CD4-positive, alpha-beta T cell treated with Interleukin-6 for 4 hours (primary cell): ENCODE measurements at places on chromosomes 7 and 10.
A peak's percentile ranks its signal among the peaks of the same experiment; 100 is the strongest.

DNA sequence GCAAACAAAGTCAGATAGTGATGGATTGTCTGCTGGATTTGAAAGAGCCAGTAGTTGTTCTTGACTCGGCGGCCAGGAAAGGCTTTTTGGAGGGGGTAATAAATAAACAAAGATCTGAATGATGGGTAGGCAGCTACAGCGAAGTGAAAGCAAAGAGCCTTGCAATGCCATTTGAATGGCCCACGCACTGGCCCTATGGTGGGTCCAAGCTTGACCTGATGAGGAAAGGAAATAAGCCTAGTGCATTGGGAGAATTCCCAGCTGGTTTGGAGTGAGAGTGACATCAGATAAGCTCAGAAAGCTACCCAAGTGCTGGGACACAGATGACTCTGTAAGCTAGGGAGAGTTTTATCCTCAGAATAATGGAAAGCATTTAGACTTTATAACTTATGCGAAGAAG, 365.2 kb downstream of the PLXDC2 start:
- DNase-seq: no peak

GRCh38 chr7:77330169-77330882, 85.8 kb downstream of the GSAP start:
- DNase-seq: no peak

- no peak for DNase-seq
These were observed 37.2 kb upstream of the CHCHD3 start for GRCh38 chr7:133119067-133119466.

DNA sequence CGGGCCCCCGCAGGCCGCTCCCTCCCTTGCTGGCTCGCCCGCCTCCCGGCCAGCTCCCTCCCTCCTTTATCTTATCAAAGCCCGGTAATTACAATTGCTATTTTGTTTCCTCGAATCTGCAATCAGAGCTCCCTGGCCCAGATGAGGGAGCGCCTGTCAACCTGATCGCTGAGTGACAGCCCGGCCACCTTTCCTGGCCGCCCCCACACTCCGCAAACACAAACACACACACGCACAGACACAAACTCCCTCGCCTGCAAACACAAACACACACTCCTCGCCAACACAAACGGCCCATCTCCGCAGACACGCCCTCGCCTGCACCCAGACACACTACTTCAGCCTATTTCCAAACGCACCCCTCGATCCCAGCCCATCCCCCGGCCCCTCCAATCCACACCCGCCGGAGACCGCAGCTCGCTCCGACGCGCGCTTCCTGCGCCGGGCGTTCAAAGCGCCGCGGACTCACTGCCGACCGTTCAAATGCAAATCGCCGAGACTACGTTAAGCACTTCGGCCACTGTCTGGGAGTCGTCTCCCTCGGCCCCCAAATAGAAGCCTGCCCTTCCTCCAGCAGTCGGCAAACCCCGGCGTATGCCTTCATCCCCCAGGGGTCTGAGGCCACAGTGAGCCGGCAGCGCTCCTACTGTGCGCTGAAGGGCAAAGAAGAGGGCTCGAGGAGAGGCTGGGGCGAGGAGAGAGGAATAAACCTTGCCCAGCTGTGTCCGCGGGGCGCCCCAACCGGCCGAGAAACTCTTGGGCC, 3.0 kb upstream of the FGF8 start:
- peak; percentile 27 for DNase-seq

DNA sequence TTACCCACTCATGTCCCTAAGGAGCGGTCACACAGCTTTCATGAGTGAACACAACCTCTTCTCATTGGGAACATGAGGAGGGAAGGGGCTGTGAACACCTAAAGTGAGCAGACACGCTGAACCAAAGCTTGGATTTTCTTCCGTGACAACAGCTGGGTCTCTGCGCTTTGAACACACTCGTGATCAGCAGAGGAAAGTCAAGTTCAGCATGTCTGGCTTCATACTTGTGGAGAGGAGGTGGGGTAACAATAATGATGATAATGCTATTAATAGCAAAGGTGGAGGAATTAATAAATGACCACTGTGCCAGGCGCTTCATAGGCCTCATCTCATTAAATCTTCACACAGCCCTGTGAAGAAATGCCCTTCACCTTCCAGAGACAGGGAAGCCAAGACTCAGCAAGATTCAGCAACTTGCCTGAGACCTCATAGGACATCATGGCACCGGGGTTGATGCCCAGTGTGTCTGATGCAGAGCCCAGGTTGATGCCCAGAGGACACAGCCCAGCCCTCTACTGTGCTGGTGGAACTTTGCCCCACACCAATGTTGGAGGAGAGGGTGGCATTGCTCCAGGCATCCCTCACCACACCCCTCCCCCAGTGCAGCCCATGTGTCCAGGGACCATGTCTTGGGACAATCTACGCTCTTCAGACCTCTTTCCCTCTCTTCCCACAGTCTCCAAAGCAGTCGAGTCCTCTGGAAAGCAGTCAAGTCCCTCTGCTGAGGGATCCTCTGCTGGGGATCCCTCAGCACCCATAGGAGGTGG, 40.6 kb downstream of the GSDME start:
- DNase-seq: no peak

DNA sequence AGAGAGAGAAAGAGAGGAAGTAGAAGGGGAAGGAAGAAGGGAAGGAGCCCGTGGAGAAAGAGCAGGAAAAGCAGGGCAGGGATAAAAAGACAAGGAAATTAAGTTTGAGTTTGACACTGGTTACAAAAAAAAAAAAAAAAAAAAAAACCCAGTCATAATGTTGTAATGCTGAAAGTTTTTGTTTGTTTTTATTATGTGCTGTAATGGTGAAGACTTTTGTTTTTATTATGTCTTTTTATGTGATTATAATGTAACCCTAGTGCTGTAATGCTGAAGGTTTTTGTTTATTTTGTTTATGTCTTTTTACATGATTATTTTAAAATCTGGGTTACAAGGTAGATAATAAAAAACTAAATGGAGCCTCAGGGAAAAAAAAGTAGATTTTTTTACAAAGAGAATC, 184.8 kb downstream of the SEMA3A start:
- no peak for DNase-seq

DNA sequence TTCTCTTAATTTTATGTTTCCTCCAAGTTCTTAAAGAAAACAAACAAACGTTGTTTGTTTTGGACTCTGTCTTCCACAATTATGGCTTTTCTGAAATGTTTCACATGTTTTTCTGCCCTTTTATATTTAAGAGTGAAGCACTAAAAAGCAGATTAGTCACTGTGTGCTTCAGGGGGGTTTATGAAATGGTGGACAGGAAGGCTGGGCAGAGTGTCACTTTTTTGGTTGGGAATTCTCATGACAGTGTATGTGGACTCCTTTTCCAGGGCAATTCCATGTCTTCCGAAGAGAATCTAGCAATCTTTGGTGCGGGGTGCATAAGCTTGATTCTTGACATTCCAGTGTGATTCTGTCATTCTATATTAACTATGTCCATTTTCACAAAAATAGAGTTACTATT, 669.4 kb downstream of the PARD3 start:
- no peak for DNase-seq

DNA sequence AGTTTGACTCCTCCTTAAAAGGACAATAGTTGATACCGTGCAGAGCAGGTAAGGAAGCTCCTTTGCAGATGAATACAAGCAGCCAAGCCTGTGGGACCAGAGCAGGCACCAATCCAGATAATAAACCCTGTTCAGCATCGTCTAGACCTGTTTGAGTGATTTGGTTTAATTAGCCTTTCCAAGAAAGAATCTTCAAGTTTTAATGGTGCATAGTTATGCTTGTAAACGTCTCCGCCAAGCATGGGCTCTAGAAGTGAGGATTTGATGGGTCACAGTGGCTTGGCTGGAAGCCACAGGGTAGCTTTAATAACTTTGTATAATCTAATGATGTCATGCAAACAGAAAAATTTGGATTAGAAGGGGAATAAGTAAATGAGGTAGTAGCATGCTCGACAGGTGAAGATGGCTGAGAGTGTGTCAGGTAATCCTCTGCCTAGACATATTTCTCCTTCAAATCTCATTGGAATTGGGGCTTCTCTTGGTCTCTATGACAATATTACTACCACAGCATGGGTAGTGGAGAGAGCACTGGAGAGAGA, 188.4 kb downstream of the DYNC1I1 start:
- no peak for DNase-seq

- DNase-seq: no peak
These were observed 559.5 kb upstream of the C7orf33 start for GRCh38 chr7:148031019-148031418.
